Thoracic aorta (tissue), 2 donors: ENCODE measurements at places on chromosomes 7 and 10.

DNA sequence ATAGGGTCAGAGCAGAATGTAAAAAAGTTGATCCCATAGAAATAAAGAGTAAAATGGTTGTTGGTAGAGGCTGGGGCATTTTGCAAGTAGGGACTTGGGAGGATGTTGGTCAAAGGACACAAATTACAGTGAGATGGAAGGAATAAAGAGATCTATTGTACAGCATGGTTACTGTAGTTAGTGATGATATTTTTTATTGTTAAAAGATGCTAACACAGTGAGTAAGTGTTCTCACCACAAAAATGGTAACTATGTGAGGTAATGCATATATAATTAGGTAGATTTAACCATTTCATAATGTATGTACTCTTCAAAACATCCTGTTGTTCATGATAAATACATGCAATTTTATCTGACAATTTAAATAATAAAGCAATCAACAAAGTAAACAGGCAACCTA, 280.7 kb upstream of the MAGI2 start:
- H3K27ac ChIP-seq: no peak overlapping the region
- DNase-seq: no peak
- H3K4me1 ChIP-seq: no peaks in the 10 kb centered on the region

DNA sequence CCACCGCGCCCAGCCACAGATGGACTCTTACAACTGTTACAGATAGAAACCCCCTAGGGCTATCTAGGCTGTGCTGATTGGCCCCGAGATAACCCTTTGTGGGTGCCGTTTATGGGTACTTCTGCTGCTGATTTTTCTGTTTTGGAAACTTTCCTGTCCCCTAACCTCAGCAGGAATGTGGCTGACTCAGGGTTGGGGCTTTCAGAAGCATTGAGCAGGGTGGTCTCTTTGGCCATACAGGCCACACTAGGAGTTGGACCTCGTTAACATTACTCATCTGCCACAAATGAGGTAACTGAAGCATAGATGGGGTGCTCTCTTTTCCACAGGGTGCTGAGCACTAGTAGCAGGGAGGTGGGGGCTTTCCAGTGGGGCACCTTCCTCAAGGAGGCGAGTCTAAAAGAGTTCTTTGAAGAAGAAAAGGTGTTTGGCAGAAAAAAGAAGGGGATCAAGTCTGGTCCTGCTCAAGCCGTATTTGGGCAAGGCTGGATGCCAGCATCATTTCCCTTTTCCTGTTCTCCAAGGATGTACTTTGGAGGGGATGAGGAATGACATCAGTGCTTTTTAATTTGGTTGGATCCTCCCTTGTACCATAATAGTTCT, 6.4 kb downstream of the ZSCAN25 start:
- no peaks in the 10 kb centered on the region for H3K27me3 ChIP-seq
- no peak overlapping the region for H3K27ac ChIP-seq
- no peak for DNase-seq
- H3K4me3 ChIP-seq: no peak overlapping the region

GRCh38 chr10:58641095-58641531, 128.4 kb downstream of the BICC1 start:
- H3K27ac ChIP-seq: no peak overlapping the region
- H3K4me3 ChIP-seq: no peak overlapping the region
- no peaks in the 10 kb centered on the region for H3K27me3 ChIP-seq
- no peak for DNase-seq

DNA sequence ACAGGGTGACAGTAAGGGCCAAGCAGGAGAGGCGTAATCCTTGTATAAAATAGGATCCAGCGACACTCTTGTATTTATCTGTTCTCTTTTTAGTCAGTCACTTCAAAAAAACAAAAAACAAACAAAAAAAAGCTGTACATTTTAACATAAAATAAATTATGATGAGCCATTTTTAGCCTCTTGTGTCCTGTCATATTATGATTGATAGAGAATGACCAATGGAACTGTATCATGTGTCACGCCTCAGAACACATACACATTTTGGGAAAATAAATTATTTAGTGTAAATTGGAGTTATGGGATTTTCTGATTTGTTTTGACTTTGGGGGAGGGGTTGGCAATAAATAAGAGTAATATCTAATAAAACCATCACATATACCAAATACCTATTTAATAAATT, 79.3 kb upstream of the SAMD8 start:
- H3K27me3 ChIP-seq: no peaks in the 10 kb centered on the region
- no peaks in the 10 kb centered on the region for H3K4me1 ChIP-seq
- H3K27ac ChIP-seq: no peak overlapping the region
- no peak overlapping the region for H3K4me3 ChIP-seq
- peaks cover 23% of the 10 kb centered on the region for H3K36me3 ChIP-seq

DNA sequence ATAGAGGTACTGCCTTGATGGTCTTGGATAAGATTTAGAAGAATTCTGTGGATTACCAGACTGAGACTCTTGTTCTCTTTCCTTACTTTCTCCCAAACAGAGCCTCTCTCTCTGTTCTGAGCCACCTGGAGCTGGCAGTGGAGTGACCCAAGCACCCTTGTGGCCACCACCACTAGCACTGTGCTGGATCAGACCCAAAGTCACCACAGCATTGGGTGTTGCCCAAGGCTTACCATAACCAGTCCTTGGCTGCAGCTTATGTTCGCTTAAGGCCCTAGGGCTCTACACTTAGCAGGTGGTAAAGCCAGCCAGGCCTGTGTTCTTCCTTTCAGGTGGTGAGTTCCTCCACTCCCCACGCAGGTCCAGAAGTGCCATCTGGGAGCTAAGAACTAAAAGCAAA, 79.8 kb downstream of the SEM1 start:
- no peak overlapping the region for H3K27ac ChIP-seq
- no peak overlapping the region for H3K4me3 ChIP-seq
- H3K27me3 ChIP-seq: no peaks in the 10 kb centered on the region
- H3K4me1 ChIP-seq: no peaks in the 10 kb centered on the region
- H3K36me3 ChIP-seq: no peaks in the 10 kb centered on the region

DNA sequence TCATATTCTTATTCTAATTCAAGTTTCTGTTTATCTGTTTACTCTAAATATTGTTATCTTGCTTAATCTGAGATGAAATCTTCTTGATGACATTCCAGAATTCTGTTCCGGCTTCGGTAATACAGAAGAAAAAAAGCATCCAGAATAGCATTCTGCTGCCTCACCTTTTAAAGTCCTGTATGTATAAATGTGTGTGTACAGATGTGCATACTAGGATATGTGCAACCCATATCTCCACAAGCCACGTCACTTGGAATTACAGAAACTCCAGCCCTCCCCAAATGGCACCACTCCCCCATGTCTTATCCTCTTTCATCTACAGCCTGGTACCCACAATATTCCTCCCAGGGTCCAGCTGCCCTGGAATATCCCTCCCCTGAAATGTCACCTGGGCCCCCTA, 27.9 kb upstream of the USP6NL start:
- no peak overlapping the region for H3K4me3 ChIP-seq
- no peak overlapping the region for H3K27ac ChIP-seq
- H3K36me3 ChIP-seq: no peaks in the 10 kb centered on the region
- H3K4me1 ChIP-seq: no peaks in the 10 kb centered on the region

GRCh38 chr10:34523017-34523767, 291.9 kb downstream of the PARD3 start:
- DNase-seq: no peak
- H3K36me3 ChIP-seq: no peaks in the 10 kb centered on the region
- peaks cover 21% of the 10 kb centered on the region for H3K4me1 ChIP-seq
- H3K27me3 ChIP-seq: no peaks in the 10 kb centered on the region
- no peak overlapping the region for H3K27ac ChIP-seq

- no peak overlapping the region for H3K27ac ChIP-seq
- no peak overlapping the region for H3K4me3 ChIP-seq
- H3K27me3 ChIP-seq: no peaks in the 10 kb centered on the region
- no peaks in the 10 kb centered on the region for H3K4me1 ChIP-seq
- no peaks in the 10 kb centered on the region for H3K36me3 ChIP-seq
These were observed 382 bp upstream of the ARMS2 start for GRCh38 chr10:122454071-122454470.

- H3K36me3 ChIP-seq: no peaks in the 10 kb centered on the region
- H3K27ac ChIP-seq: no peak overlapping the region
- no peak for DNase-seq
These were observed 355.1 kb downstream of the AUTS2 start for GRCh38 chr7:69953136-69954067.

GRCh38 chr7:4109481-4110110, 572.5 kb upstream of the FOXK1 start:
- no peaks in the 10 kb centered on the region for H3K27me3 ChIP-seq
- H3K4me1 ChIP-seq: no peaks in the 10 kb centered on the region
- H3K4me3 ChIP-seq: no peak overlapping the region
- no peak overlapping the region for H3K27ac ChIP-seq
- H3K36me3 ChIP-seq: no peaks in the 10 kb centered on the region

DNA sequence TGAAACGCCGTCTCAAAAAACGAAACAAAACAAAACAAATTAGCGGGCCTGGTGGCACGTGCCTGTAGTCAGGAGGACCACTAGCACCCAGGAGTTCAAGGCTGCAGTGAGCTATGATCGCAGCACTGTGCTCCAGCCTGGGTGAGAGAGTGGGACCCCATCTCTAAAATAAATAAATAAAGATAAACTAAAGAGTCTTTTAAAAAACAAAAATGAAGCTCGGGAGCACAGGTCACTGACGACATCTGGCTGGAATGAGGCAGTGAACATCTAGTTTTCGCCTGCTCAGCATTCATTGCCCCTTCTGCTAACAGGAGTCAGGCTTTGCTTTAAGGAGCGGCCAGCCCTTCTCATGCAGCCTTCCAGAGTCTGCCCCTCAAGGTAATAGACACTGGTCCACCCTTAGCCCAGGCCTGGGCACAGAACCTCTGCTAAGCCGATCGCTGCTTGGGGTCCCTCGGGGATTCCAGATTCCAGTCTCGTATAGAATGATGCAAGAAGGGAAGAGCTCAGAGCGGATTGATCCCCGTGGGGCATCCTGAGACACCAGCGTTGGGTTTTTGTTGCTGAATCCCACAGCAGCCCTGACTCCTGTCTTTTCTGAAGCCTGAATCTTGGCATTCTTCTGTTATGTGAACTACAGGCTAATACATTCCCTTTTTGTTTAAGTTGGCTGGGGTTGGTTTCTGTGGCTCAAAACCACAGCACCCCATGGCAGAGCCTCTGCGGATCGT, 14.2 kb upstream of the FOXK1 start:
- H3K27me3 ChIP-seq: no peaks in the 10 kb centered on the region
- peak overlapping the region; percentile 61 for H3K4me3 ChIP-seq
- H3K4me1 ChIP-seq: peaks cover 23% of the 10 kb centered on the region
- H3K36me3 ChIP-seq: no peaks in the 10 kb centered on the region

GRCh38 chr7:70426249-70426880, 705.6 kb upstream of the GALNT17 start:
- no peak overlapping the region for H3K4me3 ChIP-seq
- H3K4me1 ChIP-seq: no peaks in the 10 kb centered on the region
- no peak overlapping the region for H3K27ac ChIP-seq
- no peaks in the 10 kb centered on the region for H3K27me3 ChIP-seq
- no peaks in the 10 kb centered on the region for H3K36me3 ChIP-seq
